NCI-H187 treated with DMSO at 0.1 percent for 48 hours (cell line): ENCODE measurements at places on chromosomes 2 and 18.

DNA sequence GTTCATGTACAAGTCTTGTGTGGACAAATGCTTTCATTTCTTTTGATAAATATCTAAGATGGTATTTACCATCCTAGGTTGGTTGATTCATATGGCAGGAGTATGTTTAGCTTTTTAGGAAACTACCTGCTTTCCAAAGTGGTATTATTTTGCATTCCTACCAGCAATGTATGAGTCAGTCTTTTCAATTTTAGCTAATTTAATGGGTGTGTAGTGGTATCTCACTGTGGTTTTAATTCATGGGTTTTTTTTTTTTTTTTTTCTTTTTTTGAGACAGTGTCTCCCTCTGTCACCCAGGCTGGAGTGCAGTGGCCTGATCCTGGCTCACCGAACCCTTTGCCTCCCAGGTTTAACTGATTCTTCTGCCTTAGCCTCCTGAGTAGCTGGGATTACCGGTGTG is 4.2 kb downstream of the ZNF512 start:
- DNase-seq, result no peak

DNA sequence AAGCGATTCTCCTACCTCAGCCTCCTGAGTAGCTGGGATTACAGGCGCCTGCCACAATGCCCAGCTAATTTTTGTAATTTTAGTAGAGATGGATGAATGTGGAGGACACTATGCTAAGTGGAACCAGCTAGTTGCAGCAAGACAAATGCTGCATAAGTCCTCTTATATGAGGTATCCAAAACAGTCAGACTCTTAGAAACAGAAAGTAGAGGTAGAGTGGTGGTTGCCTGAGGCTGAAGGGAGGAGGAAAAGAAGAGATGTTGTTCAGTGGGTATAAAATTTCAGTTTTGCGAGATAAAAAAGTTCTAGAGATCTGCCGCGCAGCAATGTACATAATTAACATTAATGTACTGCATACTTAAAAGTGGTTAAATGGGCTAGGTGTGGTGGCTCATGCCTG is 145.3 kb upstream of the SPRED2 start:
- DNase-seq, result no peak

- DNase-seq, result no peak
Measured at GRCh38 chr2:36750101-36750500, 53.6 kb downstream of the VIT start.

DNA sequence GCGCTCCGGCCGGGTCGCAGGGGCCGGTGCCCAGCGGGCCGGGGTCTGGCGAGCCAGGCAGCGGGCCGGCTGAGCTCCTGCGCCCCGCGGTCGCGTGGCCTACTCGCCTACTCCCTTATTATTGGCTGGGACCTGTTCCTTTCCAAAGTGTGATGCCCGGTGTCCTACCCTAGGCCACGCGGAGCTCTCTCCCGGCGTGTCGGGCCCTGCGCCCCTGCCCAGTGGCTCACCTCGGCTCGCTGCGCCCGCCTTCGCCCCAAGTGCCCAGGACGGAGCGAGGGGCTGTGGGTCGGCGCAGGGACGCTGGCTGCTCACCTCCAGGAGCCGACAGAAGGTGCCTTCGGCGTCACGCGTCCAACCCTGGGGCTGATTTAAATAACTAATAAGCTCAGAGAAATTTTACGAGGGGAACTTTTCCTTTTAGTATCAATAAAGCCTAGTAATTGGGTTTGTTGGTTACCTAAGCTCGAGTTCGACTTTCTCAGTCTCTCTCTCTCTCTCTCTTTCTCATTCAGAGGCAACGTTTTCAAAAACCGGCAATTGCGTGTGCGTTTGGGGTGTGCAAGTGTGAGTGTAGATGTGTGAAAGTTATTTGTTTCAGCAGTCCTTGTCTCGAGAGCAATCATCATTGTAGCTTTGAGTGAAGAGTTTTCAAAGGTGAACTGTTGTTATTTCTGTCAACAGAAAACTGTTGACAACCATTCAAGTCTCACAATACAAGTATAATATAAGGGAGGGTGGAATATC is 7.0 kb upstream of the SATB2 start:
- DNase-seq, result no peak
